ENCODE measurements at places on chromosomes 3 and 15.

- DNase-seq, result peak; percentile 73
Observed at GRCh38 chr15:59885832-59886231, 118.3 kb upstream of the FOXB1 start.

GRCh38 chr3:108393128-108393900, 97.0 kb downstream of the HHLA2 start:
- DNase-seq, result no peak

DNA sequence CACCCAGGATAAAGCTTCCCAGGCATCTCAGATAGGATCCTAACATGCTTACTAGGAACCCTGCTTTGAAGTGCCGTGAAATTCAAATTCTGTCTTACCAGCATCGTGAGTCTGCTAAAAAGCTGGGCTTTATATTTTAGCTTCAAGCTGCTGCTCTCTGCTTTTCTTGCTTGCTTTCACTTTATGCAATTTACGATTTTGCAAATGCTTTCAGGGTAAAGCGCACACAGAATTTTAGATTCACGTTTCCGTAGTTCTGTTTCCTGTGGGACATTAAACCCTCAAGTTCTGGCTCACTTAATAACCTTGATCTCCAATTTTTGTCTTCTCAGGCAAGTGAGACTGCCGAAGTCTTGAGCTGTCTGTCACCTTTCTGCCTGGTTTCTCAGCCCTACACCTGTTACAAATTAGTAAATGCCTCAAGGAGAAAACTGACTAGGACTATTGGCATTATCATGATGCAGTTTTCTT, 170.5 kb upstream of the TGFBR2 start:
- no peak for DNase-seq

DNA sequence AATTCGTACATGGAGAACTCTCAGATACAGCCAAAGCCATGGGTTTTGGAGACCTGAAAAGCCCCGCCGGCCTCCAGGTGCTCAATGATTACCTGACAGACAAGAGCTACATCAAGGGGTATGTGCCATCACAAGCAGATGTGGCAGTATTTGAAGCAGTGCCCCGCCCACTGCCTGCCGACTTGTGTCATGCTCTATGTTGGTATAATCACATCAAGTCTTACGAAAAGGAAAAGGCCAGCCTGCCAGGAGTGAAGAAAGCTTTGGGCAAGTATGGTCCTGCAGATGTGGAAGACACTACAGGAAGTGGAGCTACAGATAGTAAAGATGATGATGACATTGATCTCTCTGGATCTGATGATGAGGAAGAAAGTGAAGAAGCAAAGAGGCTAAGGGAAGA, 23.5 kb downstream of the MYO5A start:
- DNase-seq, result no peak

GRCh38 chr15:42955518-42955917, 34.9 kb upstream of the TTBK2 start:
- no peak for DNase-seq

DNA sequence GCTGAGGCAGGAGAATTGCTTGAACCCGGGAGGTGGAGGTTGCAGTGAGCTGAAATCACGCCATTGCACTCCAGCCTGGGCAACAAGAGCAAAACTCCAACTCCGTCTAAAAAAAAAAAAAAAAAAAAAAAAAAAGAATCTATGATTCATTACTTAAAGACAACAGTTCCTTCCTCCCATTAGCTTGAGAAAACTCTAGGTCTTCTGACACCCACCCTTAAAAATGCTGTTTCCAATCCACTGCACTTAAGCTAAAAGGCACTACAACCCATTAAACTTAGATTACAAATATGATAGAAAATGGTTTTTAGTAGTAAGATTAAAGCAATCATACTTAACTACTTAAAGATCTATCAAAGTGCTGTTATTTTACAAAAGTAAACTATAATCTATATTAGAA, 40.0 kb upstream of the BHLHE40 start:
- no peak for DNase-seq

DNA sequence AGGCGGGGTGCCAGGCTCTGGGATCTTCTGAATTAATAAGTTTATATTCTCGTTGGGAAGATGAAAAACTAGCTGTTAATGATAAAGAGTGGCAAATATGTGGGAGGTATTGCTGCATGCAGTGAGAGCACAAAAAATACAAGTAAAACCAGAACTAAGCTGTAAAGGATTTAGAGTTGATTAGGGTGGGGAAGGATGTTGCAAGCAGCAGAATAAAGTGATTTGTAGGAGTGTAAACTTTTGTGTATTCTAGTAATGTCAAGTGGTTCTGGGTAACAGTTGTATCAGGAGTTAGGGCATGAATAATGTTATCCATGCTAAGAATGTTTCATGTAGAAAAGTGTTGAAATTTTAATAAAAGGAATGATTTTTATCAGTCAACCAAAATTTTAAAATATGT, 18.1 kb downstream of the CRYBG3 start:
- DNase-seq, result no peak

- DNase-seq, result no peak
Observed at GRCh38 chr15:100734586-100734985, 132.2 kb downstream of the ASB7 start.

DNA sequence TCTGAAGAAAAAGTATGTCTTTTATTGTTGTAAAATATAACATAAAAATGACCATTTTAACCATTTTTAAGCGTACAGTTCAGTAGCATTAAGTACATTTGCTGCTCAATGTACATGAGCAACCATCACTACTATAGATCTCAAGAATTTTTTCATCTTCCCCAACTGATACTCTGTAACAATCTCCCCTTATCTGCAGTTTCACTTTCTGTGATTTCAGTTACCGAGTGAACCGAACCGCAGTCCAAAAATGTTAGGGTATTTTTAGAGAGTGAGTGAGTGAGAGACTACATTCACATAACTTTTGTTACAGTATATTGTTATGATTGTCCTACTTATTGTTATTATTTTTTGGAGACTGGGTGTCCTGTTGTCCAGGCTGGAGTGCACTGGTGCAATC, 9.0 kb upstream of the SLC25A26 start:
- DNase-seq, result no peak

GRCh38 chr3:43869491-43869890, 178.8 kb downstream of the ABHD5 start:
- no peak for DNase-seq

GRCh38 chr3:183357564-183358079, 70.8 kb downstream of the MCF2L2 start:
- no peak for DNase-seq

DNA sequence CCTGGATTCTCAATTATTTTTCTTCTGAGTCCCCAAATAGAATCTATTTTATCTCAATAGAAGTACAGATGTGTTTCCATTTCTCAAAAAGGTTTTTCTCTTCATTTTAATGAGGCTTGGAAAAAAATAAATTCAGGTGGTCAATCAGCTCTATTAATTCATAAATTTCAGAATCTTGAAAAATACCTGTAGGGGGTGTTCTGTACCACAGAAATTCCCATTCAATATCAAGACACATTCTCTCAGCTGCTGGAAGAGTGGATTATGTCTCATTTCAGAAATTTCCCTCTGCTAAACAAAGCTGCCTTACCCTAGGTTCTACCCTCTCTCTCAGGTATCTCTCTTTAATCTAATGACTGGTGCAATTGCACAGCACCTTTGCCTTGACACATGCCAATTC, 1121.2 kb downstream of the SI start:
- no peak for DNase-seq
